Epithelial cell of proximal tubule (primary cell): ENCODE measurements at places on chromosomes 1 and 21. TPM values are rescaled to one million over a fixed set of nuclear protein-coding genes. Genes with fewer than 3 reads are reported as not detected.
A peak's percentile ranks its signal among the peaks of the same experiment; 100 is the strongest.

The TCHHL1 gene
- total RNA-seq, result not detected in 2 replicates

The DCST1 gene
- not detected in 2 replicates for total RNA-seq

The KCNE2 gene
- total RNA-seq, result not detected in 2 replicates

The OR10Z1 gene
- total RNA-seq, result not detected in 2 replicates

The LRRC8D gene
- total RNA-seq, result 27.1 and 33.8 TPM in 2 replicates

DNA sequence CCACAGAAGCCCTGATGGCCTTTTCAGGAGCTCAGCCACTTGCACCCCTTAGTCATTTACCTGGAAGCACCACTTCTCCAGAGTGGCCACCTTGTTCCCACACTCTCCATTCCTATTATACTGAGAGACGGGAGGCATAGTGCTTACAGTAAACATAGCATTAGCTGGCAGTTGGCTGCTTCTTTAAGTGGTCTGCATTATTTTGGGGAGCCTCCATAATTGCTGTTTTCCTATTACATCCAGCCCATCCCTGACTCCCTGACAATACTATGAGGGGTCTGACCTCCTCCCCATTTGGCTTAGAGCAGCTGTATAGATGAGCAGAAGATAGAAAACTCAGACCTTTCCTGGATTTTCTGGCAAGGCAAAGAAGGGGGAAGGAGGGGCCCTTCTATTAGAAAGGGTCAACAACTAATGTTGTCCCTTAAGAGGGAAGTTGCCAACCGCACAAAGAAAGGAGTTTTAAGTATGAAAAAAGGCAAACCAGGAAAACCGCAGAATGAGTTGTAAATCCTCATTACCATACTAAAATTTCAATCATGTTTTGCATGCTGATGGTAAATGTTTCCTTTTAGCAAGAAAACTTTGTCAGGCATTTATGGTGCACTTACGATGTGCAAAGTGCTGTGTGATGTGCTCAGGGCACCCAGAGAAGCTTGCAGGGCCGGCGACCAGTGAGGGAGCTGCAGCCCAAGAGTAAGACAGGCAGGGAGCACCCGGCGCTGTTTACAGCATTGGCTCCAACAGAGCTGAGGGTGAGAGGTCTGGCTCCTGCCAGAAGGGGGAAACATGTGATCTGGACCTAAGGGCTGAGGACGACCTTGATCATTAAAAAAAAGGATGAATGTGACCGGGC, 167.3 kb downstream of the ZZZ3 start:
- DNase-seq, result no peak

DNA sequence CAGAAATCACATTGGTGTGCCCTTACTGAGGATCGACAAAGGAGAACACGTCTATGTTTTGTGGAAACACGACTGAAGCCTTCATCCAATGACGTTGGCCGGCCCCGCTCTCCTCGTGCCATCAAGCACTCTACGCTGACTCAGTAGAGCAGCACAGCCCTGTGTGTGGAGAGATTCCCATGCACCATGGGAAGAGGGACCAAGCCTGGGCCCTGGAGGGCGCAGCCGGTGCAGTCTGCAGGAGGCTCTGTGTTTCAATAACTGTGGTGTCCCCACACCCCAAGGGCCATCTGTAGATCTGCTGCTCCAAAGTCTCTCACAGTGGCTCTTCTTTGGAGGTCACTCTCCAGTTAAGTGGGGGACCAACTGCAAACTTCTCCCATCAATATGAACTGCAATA, 97.4 kb downstream of the KCNJ15 start:
- DNase-seq, result no peak

GRCh38 chr1:84006591-84006990, 7.7 kb upstream of the TTLL7 start:
- DNase-seq, result no peak

DNA sequence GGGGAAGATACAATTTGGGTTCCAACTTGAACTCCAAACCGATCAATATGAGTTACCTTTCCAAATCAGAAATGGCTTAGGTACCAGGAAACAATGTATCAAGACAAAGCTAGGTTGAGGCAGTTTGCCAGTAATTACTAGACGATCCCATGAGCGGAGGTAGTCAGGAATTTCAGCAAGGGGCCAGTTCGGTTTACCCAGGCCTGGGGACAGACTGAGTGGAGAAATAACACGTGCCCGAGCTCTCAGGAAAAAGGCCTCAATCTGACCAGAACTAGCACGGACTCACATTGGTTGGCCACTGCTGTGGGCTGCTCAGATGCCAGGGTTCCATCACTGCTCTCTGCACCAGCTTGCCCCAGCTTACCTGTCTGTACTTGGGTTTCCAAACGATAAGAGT, 15.3 kb downstream of the CLSTN1 start:
- DNase-seq, result no peak

- no peak for DNase-seq
Measured at GRCh38 chr21:24895885-24896734, 711.2 kb downstream of the MRPL39 start.

- DNase-seq, result peak; percentile 92
Measured at GRCh38 chr1:91736715-91737615, 149.0 kb downstream of the TGFBR3 start.

DNA sequence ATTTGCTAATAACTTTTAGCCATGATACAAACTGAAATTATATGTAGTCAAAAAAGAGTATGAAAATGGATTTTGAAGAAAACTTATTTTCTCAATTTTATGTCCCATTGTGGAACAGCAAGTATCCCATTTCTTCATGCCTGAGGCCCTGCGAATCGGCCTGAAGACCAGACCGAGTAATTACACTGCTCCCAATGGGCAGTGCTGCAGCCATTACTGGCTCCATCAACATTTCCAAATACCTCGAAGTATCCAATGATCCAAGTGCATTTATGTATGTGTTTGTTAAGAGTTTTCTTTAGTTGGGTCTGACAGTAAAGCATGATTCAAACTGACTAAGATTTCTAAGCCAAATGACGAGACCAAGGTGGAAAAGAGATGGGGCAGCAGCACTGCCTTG, 44.4 kb downstream of the HSF2BP start:
- DNase-seq, result no peak
